ENCODE measurements at places on chromosomes 3 and 15.
A peak's percentile ranks its signal among the peaks of the same experiment; 100 is the strongest.

DNA sequence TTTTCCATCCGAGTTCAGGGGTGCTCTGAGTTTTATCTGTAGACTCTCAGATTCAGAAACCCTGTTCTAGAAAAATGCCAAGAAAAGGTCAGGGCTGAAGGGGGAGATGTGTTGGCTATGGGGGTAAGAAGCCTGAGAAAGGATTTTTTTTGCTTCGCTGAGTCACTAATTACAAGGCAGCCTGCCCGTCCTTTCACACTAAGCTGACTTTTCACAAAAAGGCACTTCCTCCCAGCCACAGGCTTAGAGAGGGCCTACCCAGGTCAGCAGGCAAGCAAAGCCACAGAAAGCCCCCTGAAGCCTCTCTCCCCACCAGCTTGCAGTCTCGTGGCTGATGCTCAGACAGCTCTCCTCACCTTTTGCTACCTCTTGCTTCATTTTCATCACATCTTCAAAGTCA, 192.6 kb upstream of the PRICKLE2 start:
- DNase-seq: no peak

GRCh38 chr15:92001307-92001706, 147.8 kb downstream of the SLCO3A1 start:
- DNase-seq: no peak

- no peak for DNase-seq
Observed at GRCh38 chr3:39275052-39275451, 4.8 kb downstream of the CX3CR1 start.

DNA sequence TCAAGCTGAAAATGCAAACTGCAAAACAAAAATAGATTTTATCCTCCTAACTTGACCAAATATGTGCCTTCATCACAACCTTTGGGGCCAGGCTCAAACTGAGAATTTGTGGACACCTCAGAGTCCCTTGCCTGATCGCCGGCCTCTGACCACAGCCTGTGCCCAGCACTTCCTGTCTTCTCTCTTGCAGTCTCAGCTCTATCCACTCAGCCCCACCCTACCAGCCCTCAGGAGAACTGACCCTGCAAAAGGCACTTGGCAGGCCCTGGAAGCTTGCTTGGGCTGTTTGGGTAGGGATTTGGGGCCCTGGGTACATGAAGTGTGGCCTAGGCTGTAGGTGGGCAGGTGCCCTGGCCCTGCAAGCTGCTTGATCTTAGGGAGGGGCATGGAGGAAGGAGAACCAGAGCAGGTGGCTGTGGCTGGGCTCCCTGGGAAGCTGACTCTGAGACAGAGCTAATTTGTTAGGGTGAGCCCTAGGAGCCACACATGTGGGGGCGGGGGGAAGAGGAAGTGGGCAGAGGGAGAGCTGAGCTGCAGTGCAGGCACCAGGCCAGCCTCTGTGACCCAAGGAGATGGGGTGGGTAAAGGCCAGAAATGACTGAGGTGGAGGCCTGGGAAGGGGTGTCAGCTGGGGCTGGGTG, 8.6 kb downstream of the CLEC3B start:
- DNase-seq: no peak

GRCh38 chr15:92596623-92597022, 59.0 kb downstream of the FAM174B start:
- no peak for DNase-seq

DNA sequence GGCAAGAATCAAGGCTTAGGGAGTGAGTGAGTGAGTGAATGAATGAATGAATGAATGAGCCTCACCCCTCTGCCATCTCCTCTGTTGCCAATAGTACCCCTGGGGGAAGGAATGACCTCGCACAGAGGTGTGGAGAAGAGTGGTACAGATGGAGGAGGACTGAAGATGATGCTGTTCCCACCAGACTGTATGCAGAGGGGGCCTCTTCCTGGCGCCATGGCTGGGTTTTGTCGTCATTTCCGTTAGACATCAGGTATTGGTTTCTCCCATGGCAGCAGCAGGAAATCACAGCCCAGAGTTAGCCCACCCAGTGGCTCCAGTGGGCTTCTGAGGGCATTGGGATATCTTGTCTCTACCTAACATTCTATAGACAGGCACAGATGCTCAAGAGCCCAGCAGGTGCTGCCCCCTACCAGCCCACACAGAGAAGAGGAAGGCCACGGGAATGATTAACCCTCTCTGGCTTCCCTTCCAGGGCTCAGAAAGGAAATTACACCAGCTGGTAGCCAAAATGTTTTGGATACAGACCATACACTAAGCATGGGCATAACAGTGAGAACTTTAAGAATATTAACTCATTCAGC, 109.8 kb upstream of the SLC6A11 start:
- DNase-seq: no peak

GRCh38 chr3:182007441-182007840, 295.7 kb downstream of the SOX2 start:
- DNase-seq: no peak

DNA sequence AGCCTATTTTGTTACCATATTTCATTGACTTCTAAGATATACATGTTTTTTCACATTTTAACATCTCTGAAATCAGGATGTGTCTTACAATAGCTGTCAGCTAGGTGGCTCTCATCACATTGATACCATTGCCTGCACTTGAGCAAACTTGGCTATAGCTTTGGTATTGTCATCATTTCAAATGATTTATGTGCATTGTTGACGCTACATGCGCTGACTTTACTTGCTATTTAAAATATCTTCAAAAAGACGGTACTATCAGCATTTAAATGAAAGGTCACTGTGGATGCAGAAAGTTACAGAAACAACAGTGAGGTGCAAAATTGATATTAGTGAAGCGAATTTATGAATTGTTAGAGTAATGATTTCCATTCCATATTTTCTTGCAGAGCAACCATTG, 54.0 kb upstream of the ABHD2 start:
- DNase-seq: no peak

GRCh38 chr15:76217029-76217881, 94.0 kb downstream of the ETFA start:
- no peak for DNase-seq

- no peak for DNase-seq
Observed at GRCh38 chr15:96237002-96237401, 93.5 kb upstream of the NR2F2 start.

- no peak for DNase-seq
Observed at GRCh38 chr3:8603115-8603710, 41.4 kb downstream of the SSUH2 start.

GRCh38 chr15:80997692-80998091, 3.0 kb upstream of the TLNRD1 start:
- DNase-seq: no peak

- DNase-seq: no peak
Observed at GRCh38 chr3:125434582-125435011, 59.5 kb upstream of the ZNF148 start.

DNA sequence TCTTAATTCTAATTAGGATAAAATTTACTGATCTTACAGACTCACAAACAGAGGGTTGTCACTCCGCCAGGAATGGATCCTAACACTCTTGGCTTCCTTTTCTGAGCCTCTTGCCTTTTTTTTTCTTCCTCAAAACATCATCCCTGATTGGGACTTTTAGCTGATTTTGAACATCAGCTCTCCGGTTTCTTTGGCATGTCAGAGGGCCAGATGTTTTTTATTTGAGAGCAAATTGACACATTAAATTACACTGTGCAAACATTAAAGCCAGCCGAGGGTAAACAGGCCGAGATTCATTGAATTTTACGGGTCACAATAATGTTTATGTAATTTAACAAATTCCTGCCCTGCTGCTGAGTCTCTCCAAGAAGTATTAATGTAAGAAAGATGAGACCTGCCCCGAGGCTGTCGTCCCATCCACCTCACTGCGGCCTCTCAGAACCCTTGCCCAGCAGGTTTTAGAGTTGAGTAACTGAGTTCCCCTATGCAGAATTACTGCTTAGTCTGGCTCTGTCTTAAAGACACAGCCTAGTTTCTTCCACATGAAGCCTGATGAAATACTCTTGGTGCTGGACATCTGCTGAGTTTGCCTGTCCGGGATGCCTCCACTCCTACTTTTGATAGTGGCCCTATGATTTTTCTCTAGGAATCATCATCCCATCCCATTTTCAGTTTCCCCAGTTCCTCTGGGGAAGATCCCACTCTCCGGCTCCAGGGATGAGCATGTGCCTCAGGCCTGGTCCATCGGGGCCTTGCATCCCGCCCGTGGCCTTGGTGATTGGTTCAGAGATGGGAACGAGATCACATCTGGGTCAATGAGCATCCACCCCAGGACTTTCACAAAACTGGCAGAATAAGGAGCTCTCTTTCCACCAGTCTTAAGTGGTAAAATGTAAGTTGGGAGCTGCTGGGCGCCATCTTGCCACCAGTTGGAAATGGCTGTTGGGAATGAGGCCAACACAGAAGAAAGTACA, 226.6 kb upstream of the TLE3 start:
- DNase-seq: no peak

DNA sequence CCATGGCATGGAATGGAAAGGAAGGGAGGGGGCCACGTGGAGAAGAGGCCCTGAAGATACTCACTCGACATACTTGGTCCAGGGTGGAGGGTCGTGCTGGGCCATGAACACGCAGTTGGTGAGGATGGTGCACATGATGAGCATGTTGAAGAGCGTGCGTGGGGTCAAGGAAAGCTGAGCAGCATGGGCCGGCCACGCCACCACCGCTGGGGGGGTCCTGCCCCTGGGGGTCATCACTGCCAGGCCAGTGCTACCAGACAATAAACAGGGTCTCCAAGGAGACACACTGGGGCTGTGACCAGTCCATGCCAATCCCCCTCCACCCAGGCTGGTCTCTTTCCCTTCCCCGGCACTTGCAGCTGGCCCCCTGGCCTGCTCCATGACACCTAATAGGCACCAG, 27.2 kb downstream of the SCN5A start:
- no peak for DNase-seq

DNA sequence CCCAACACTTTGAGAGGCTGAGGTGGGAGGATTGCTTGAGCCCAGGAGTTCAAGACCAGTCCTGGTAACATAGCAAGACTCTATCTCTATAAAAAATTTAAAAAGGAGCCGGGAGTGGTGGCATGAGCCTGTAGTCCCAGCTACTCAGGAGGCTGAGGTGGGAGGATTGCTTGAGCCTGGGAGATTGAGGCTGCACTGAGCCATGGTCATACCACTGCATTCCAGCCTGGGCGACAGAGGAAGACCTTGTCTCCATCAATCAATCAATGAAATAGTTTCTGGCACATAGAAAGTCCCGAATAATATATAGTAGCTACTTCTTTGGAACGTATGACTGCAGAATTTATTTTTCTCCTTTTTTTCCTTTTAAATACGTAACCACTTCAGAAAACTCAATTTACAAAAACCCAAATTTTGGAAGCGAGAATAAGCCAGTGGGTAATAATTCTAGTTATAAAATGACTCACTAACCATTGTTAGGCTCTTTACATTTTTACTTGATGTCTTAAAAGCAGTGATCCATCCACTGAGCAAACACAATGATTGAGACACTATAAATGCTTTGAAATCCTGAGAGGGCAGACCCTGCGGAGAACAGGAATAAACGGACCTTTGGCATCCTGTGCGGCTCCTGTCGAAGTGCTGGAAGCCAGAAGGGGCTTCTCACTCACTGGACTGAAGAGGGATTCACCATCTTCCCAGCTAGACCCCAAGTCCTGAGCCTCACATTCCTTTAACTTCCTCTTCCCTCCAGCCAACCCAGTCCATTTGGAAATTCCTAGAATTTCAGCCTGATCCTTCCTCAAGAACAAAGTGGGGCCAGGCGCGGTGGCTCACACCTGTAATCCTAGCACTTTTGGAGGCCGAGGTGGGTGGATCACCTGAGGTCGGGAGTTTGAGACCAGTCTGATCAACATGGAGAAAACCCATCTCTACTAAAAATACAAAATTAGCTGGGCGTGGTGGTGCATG, 68.4 kb upstream of the MFGE8 start:
- DNase-seq: no peak

DNA sequence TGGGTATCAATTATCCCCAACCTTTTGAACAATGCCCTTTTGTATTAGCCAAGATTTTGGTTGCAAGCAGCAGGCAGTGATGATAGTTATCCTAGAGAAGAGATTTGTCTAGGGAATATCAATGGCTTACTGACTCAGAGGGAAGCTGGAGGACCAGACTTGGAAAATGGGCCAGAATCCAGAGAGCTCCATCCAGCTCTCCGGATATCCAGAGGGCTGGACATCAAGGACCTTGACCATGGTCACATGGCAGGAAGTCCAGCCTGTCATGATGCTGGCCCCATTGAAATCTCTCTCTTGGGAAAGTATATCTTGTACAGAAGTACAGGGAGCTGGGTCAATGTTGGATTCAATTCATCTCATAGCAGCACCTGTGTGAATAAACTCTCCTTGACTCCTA, 148.5 kb upstream of the PDZRN3 start:
- DNase-seq: no peak

DNA sequence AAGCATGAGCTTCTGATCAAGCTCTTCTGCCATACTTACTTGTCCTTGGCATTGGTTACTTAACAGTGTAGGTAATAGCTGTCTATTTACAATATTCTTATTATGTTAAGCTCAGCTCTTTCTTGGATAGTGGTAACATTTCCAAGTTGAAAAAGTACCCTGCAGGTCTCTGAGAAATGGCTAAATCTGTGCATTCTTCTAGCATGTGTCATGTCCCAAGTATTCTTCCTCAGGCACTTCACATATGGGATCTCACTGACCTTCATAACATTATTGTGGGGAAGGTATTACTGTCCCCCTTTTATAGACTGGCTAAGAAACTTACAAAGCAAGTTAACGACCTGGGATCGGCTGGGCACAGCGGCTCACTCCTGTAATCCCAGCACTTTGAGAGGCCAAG, 236.1 kb downstream of the RORA start:
- no peak for DNase-seq

GRCh38 chr15:95840004-95840403, 490.5 kb upstream of the NR2F2 start:
- DNase-seq: no peak

- peak; percentile 13 for DNase-seq
Observed at GRCh38 chr3:67083277-67083676, 85.2 kb downstream of the KBTBD8 start.

DNA sequence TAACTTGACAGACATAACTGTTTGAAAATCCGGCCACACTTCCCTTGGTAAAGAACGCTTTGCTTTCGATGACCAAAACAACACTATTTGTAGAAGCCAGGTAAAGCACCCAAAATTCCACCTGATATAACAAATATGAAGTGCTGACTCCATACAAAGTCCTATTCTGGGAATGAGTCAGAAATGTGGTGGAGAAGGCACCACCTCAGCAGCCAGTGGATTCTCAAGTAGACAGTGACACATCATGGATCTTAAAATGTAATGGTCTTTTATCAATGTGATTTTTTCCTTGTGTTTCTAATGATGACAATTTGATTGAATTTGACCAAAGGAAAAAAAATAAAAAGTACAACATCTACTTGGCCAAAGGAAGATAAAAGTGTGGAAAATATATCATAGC, 135.0 kb upstream of the WNT5A start:
- DNase-seq: no peak

GRCh38 chr3:179302111-179302510, 20.7 kb upstream of the ZNF639 start:
- no peak for DNase-seq

GRCh38 chr3:31848911-31849310, 132.2 kb downstream of the OSBPL10 start:
- DNase-seq: no peak

GRCh38 chr3:157130467-157131251, 29.3 kb downstream of the CCNL1 start:
- DNase-seq: peak; percentile 61

- DNase-seq: no peak
Observed at GRCh38 chr3:112437146-112438022, 61.9 kb downstream of the BTLA start.
